ENCODE measurements at places on chromosomes 11 and 22.

DNA sequence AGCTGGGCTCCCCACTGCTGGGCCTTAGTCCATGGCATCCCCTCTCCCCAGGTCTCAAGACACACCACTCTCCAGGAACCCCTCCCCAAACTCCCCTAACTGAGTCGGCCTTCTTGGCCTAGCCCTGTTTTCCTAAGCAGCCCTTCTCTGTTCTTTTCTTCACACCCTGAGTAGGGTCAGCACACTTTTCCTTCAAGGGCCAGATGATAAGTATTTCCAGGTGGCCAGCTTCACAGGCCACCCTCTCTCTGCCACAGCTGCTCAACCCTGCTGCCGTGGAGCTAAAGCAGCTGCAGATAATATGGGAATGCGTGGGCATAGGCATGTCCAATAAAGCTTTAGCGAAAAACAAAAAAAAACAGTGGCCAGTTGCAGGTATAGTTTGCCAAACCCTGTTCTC is 24.1 kb downstream of the DGCR2 start:
- no peak for DNase-seq

DNA sequence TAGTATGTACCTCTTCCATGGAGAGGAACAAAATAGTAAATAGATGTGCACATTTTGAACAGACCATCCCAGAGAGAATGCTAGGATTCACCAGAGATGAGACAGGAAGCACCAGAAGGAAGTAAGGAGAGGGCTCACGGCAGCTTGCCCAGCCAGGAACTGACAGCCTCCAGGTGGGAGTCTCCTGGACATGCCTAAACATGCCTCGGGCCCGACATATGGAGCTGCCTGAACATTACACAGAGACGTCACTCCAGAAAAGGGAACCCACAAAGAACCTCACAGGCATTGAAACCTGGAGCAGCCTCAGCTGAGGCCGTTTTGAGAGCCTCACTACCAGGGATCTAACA is 67.4 kb downstream of the BRD1 start:
- no peak for DNase-seq

DNA sequence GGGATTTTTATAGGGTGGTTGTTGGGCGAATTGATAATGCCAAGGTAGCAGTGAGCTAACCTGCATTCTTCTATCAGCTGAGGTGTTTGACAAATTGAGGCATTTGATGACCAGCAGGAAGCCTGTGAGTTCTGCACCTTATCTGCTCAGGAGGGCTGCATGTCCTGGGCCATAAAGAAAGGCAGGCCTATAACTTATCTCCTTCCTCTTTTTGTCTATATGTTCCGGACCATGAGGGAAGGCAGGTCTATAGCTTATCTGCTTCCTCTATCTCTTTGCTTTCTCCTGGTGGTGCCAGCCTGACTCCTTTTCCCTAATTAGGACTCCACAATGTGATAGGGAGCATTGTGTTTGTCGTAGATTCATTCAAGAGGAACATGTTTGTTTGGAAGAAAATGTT is 8.6 kb upstream of the JAM3 start:
- no peak for DNase-seq

- no peak for DNase-seq
These were observed 266.0 kb upstream of the NARS2 start for GRCh38 chr11:78840623-78841022.

DNA sequence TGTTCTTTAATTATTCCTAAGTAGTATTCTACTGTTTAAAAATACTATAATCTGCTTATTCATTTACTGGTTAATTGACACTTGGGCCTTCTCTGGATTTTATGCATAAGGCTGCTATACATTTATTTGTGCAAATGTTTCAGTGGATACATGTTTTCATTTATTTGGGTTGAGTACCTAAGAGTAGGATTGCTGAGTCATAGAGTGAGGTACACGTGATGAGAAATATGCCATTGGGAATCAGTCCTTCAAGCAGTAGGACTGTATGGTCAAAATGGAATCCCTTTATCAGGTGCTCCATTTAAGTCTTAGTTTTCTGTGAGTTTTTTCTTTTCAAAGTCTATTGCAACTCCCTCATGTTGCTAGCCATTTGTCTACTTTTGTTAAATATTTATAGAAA is 275.2 kb upstream of the SORL1-AS1 start:
- DNase-seq = no peak

GRCh38 chr22:37299969-37300509 is 17.7 kb downstream of the CYTH4 start:
- DNase-seq = no peak

DNA sequence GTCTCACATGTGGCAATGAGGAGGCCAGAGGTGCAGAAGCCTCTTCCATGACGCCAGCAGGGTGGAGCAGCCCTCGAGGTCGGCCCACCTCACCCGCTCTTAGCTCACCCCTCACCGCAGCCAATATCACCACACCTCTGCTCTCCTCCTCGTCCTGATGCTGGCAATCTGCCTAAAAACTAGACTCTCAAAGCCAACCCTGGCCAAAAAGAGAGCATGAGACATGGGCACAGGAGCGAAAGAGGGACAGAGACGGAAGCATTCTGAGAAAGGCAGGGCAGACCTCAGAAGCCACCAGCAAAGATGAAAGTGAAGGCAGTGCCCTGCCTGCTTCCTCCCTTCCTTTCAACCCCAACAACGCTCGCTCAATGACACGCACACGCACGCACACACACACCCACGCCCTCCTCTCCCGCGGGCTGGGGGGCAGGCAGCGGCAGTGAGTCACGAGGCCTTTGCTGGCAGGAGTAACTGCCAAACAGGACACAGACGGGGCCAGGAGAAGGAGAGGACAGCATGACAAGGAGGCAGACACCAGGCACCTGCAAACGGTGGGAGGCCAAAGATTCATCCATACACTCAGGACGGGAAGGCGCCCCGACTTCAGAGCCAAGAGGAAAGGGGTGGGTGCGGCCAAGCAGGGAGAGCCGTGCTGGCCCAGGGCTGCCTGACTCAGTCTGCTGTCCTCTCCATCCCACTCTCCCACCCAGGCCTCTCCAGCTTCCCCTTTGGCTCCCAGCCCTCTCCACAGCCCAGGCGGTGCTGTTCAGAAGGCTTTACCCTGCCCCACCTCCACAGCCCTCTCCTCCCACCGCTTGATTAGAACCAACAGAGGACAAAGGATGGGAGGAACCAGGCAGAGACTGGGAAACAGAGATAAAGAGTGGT is 11.4 kb downstream of the IGSF9B start:
- no peak for DNase-seq

DNA sequence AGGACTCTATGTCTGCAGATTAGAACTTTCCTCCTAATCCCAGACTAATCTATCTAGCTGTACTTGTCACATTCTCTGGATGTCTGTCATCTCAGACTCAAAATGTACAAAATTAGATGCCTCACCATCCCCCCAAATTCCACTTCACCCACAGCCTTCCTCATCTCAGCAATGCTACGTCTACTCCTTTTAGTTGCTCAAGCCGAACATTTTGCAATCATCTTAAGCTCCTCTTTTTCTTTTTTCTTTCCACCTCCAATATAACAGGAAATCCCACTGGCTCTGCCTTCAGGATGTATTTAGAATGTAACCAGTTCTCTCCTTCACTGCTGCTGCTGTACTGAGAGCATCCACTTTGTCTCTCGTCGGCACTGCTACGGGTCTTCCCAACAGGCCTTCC is 1091.8 kb downstream of the TBC1D22A start:
- no peak for DNase-seq

Measured in ureter (tissue), 1 donor.